A172 (cell line): ENCODE measurements at places on chromosomes 13 and 19.

GRCh38 chr13:83184819-83185218 lies 697.5 kb downstream of the SLITRK1 start:
- DNase-seq: no peak

DNA sequence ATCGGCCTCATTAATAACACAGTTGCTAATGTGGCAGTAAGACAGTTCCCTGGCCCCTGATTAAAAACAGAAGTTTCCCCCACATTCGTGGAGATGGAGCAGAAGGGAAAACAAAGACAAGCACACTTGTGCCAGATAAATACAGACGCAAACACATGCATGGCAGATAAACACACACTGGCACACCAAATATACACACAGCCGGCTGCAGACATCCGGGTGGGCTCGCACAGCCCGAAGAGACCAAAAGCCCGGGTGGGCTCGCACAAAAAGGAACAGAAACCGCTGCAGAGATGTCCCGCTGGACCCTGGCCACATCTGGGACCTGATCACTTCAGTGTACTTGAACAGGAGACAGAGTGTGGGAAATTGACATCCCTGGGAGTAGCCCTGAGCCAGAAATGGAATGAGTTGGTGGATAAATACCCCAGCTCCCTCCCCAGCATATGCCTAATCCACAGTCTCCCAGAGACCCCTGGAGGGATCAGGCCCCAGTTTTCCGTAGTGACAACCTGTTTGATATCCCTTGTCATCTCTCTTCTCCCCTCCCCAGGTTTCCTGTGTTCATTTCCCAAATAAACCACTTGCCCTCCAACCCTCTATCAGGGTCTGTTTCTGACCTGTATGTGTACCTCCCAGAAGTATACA lies 36.0 kb upstream of the ADGRE5 start:
- no peak for DNase-seq

- peak; percentile 32 for DNase-seq
Measured at GRCh38 chr13:73133531-73133930, 74.7 kb downstream of the KLF5 start.

DNA sequence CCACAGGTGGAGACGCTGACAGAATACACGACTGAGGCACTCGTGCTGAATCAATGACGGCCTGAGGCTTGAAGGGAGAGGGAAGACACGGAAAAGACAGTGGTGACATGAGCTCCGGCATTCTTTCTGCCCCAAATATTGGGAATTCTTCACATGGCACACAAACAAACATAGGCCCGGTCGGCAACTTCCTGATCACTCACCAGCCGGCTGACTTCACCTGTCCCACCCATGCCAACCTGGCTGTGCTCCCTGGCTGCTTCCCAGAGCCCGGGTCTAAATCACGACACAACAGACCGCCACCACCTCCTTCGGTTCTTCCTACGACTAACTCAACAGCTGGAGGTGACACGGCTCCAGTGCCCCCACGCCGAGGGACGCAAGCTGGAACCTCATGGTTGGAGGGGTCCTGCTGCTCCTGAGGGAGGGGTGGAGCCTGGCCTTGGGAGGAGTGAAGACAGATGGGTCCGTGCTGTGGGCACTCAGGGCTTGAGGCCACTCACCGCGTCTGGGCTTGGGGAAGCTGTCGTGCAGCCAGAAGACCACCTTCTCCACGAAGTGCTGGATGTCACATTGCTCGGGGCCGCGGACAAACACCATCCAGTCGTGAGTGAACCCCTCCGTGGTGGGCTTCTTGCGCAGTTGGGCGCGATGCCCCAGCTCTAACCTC lies 9.6 kb downstream of the MLLT1 start:
- DNase-seq: no peak

- no peak for DNase-seq
Measured at GRCh38 chr13:79528356-79528755, 47.4 kb downstream of the NDFIP2 start.

- no peak for DNase-seq
Measured at GRCh38 chr13:49897713-49898112, 38.4 kb downstream of the SPRYD7 start.

- DNase-seq: peak; percentile 5
Measured at GRCh38 chr19:34556488-34556887, 74.9 kb downstream of the WTIP start.

DNA sequence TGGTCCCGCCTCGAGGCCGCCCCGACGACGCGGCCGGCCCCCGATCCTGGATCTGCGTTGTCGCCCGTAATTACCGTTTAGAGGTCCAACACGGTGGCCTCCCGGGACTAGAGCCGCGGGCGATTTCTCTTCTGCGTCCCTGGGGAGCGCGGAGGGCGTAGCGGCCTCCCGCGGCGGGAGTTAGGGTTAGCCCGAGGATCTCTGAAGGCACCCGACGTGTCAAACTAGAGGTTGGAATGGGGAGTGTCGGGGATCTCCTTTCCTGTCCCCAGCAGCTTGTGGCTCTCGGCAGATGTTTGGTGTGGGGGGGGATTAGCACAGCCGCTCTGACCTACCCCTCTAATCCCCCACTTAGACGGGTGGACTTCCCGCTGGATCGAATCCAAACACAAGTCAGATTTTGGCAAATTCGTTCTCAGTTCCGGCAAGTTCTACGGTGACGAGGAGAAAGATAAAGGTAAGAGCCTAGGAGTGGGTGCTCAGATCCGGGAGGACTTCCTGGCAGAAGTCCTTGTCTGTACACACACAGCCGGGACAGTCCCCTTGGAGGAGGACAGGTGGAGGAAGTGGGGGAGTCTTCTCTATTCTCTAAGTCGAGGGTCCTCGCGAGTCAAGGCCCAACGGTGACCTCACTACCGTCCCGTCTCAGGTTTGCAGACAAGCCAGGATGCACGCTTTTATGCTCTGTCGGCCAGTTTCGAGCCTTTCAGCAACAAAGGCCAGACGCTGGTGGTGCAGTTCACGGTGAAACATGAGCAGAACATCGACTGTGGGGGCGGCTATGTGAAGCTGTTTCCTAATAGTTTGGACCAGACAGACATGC lies 581 bp downstream of the CALR start:
- DNase-seq: peak; percentile 34

DNA sequence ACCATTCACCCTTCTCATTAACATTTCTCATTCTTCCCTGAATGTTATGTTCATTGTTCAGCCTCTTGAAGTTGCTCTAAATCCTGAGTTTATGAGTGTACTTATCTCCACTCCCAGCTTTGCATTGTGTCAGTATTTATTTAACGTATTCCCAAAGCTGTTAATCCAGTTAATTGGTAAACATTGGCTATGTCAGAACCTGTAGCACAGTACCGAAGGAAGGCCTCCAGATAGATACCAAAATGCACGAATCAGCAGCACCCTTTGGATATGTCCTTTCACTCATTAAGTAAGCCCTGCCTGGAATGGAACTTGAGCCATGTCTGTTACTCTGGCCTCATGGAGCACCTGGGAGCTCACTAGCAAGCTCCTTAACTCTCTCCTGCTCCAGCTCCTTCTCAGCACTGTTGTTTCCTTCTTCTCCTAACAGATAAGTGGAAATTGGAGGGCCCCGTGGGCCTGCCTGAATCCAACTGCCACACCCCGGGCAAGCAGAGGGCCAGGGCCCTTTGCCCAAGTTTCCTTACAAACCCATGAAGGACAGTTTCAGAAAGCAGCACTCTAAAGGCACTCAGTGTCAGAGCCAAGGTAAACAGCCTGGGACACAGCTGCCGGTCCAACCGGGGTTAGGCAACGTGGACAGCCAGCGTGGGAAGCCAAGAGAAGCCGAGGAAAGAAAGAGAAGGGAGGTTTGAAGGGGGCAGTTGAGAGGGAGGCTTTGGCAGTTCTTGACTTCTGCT lies 155.0 kb upstream of the SERP2 start:
- DNase-seq: no peak

GRCh38 chr19:17950310-17951156 lies 16.4 kb upstream of the KCNN1 start:
- DNase-seq: no peak

- no peak for DNase-seq
Measured at GRCh38 chr13:72637561-72637960, 89.9 kb downstream of the MZT1 start.

DNA sequence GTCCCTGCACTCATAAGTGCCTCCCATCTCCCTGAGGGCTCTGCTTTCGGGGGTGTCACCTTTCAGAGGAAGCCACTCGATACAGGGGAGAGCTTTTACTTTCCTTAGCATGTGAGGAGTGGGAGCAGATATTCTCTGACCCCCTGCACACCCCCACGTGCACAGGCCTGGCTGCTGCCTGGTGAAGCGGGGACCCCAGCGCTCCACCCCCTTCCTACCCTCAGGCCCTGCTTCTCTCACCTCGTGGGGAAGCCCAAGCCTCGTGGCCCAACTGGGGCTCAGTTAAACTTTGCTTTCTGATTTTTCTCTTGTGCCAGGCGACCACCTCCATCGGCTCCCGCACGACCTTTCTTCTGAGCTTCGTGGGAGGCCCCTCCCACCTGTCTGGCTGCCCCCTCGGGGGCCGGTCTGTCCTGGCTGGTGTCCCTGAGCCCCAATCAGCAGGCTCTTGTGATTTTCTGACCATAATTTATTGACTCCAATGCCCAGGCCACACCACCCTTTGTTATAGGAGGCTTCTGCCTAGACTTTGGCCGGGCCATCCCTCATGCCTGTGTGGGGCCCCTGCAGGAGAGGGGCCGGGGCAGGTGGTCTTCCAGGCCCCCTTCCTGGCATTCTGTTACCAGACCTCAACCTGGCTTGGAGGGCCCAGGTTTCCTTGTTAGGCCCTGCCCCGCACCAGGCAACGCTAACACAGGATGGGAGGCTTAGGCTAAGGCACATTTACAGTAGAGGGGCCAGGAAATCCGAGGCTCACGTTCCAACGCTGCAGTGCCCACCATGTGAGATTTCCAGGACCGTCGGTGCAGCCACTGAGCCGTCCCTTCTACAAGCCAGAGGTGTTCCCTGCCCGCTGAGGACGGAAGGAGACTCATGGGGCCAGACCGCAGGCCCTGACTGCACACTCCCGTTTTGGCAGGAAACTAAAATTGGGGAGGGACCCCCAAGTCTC lies 3.7 kb downstream of the TMED1 start:
- DNase-seq: no peak

DNA sequence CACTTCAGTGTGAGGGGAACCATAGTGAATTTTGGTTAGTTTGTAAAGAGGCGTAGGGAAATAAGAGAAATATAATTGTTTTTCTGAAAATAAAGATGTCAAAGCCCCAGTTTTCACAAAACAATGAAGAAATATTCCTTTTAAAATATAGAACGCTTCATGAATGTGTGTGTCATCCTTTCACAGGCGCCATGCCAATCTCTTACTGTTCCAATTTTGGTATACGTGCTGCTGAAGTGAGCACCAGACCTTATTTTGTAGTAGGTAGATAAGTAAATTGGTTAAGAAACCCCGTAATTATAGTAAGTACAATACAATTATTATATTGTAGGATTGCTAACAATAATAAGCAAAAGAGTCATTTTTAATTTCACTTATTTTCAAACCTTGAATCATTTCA lies 43.3 kb downstream of the NAA16 start:
- no peak for DNase-seq

DNA sequence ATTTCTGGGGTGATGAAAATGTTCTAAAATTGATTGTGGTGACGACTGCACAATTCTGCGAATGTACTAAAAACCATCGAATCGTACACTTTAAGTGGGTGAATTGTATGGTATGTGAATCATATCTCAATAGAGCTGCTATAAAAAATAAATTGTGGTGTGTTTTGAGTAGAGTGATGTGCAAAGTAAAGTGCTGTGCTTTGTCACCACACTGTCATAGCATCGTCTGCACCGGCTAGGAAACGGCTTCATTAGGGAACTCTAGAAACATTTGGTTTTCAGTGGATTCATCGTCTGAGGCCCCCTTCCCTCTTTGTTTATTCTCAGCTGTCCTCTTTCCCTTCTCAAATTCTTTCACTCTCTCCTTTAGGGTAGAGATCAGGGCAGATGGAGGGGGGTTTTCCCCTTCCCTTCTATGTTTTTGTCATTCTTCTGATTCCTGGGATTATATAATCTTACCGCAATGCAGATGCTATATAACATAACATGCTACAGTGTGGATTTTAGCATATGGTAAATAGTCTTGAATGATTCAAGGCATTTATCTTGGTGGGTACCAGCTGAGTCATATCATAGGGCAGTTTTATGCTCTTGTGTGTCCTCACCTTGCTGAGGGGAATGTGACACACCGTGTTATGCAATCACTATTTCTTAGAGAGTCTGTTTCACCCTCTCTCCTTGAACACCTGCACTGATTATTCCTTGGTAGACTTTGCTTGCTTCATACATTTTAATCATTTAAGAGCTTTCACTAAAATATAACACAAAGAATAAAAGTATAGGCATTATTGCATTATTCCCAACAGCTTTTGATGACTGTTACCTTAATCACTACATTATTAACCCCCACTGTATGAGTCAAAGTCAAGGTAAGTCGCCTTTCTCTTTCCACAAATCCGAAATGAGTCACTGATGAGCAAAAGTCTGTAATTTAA lies 239.4 kb downstream of the DCLK1 start:
- peak; percentile 57 for DNase-seq

DNA sequence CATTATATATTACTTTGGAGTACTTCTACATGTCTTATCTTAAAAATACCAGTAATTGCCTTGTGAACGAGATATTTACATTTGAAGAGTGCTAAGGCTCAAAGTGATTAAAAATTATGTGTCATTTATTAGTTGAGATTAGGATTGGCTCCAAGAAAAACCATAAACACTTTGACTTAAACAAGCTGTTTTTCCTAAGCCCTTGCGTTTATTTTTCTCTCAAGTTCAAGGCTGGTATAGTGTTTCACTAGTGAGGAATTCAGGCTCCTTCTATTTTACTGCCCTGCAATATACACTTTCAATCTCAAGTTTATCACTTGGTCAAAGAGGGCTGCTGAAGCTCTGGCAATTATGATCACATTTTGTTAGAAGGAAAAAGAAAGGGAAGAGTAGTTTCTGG lies 49.9 kb downstream of the UFM1 start:
- no peak for DNase-seq

DNA sequence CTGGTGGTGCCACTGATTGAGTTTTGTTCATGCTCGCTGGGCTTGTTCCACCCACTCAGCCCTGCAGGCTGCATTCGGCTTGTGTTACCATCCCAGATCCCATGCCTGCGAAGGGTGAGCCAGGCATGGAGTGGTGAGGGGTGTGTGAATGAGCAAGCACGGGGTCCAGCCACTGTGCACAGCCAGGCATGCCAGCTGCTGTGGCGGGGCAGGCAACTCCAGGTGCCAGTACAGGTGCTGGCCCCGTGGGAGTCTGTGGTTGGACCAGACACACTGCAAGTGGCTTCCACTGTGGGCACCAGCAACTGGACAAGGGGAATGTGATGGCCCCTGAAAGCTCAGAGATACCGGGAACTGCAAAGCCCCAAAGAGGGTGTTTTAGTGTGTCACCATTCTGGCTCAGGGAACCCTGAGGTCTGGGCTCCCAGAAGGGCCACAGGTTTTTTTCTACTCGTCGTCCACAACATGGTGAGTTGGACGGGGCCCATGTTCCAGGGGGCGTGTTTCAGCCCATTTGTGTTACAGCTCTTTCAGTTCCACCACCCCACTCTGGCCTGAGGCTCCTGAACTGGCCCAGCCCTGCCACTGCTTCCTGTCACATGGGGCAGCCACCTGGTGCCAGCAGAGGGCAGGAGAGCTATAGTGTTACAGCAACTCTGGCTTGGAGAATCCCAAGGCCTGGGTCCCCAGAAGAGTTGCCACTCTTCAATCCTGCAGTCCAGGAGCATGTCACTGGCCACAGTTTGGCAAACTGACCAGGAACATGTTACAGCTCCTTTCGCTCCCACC lies 217.0 kb upstream of the OBI1 start:
- no peak for DNase-seq

GRCh38 chr19:4694211-4694987 lies 24.3 kb upstream of the MYDGF start:
- DNase-seq: peak; percentile 100
